ENCODE measurements at places on chromosomes 6 and 20.
A peak's percentile ranks its signal among the peaks of the same experiment; 100 is the strongest.

GRCh38 chr6:51648236-51648635 lies 439.2 kb downstream of the PKHD1 start:
- DNase-seq, result no peak

- DNase-seq, result no peak
Observed at GRCh38 chr20:18005170-18005989, 36.6 kb downstream of the MGME1 start.

DNA sequence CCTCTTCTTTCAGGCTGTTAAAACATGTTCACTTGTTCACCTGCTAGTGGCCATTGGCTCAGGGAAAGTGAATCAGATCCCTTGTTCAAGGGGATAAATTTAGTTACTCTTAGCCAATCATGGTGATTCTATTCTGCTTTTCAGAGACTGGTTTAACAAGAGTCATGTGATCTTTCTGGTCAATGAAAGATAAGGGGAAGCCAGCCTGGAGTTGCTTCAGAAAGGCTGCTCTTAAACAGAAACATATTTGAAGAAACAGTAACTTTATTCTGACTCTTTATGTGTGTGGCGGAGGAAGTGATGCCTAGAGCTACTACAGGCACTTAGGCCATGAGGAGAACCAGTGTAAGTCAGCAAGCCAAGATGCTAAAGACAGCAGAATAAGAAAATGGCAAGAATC lies 28.1 kb upstream of the AHI1 start:
- DNase-seq, result no peak

DNA sequence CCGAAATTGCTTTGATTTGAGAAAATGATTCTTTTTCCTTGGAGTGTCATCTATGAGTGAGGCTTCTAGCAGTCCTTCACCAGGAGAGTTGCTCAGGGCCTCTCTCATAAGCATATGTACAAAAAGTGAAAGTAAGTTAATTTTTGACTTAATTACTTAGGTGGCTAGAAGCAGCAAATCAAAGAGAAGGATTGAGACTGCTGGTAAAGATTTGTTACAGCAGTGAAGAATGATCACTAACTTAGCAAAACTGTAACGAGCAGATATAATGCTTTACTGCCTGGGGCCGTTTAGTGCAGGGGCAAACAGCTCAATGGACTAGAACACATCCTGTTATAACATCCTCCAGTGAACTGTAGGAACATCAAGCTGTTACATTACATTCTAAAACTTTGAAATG lies 167.8 kb upstream of the RIPOR2 start:
- no peak for DNase-seq

DNA sequence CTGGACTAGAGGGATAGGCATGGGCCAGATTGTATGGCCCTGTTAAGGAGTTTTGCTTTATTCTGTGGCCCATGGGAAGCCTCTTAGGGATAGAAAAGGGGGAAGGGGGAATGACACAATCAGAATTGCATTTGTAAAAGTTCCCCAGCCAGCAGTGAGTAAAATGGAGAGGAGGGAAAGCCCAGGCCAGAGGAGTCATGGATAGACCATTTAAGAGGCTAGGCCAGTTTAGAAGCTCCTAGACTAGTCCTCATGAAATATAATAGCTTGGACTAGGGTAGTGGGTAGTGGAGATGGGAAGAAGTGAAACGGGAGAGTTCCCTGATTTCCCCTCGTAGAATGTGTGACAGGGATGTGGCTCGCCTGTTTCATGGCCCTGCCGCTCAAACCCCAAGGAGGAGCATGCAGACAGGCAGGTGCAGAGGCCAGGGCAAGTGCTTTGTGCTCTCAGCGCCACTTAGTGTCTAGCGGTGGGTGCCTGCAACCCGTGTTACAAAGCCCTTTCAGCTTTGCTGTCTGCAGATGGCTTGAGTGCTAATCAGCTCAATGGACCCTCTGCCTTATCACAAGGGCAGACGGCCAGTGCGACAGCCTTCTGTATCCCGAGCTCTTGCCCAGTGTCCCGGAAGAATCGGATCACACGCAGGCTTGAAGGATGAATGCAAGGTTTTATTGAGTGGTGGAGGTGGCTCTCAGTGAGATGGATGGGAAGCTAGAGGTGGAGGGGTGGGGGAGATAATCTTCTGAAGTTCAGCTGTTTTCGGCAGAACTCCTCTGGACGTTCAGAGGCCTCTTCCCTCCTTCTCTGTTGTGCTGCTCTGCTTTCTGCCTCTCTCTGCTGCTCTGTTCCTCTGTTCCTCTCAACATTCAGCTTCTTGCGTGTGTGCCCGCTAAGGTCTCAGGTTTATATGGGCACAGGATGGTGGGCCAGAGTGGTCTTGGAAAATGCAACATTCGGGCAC lies 141.1 kb downstream of the CEP57L1 start:
- no peak for DNase-seq

GRCh38 chr20:55561259-55561658 lies 444.1 kb downstream of the CBLN4 start:
- no peak for DNase-seq

DNA sequence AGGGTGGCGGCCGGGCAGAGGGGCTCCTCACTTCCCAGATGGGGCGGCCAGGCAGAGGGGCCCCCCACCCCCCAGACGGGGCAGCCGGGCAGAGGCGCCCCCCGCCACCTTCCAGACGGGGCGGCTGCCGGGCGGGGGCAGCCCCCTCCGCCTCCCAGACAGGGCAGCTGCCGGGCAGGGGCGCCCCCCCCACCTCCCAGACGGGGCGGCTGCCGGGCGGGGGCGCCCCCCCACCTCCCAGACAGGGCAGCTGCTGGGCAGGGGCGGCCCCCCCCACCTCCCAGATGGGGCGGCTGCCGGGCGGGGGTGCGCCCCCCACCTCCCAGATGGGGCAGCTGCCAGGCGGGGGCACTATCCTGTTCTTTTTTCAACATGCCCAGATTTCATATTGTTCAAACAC lies 78.2 kb upstream of the DST start:
- no peak for DNase-seq

- DNase-seq, result peak; percentile 52
Observed at GRCh38 chr20:63224412-63225081, 8.6 kb upstream of the YTHDF1 start.

DNA sequence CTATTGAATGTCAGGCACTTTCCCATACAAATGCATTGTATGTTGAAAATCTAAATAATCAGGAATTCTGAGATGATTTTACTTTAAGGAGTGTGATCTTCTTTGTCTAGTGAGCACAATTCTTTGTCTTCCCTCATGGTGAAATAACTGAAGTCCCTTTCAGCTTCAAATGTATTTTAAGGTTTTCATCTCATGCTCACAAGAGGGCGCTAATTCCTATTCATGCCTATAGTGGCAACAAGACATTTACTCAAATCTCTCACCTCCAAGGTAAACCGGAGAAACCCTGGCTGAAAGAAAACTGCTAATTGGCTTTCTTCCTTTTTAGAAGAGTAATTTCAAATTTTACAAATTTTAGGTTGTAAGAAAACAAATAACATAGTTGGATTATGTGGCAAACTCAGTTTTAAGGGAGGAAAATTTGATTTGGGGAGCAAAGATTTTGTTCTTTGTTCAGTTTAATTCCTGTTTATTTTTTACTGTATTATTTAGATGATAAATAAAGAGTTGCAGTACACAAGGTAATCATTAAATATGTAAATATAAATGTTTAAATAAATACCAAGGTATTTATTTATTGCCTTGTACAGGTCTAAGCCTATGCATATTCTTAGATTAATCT lies 69.1 kb downstream of the SLC35F1 start:
- peak; percentile 3 for DNase-seq

GRCh38 chr20:11098888-11099287 lies 425.1 kb upstream of the JAG1 start:
- no peak for DNase-seq

GRCh38 chr6:53945765-53946407 lies 151.1 kb downstream of the LRRC1 start:
- no peak for DNase-seq

DNA sequence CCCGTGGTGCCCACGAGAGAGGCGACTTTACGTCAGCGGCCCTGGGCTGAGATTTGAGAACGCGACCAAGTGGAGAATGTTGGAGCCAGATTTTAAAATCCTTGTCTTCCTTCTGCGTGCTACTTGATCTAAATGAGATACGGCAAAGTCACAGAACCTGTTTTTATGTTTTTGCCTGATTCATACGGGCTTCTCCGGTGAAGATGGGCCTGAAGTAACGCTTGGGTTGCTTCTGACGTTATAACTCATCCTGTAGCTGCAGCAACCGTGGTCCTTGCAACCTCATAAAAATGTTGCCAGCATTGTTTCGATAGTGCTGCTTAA lies 462 bp upstream of the SLC35B3 start:
- DNase-seq, result no peak
